ENCODE measurements at places on chromosomes 1 and 21. TPM values are rescaled to one million over a fixed set of nuclear protein-coding genes. Genes with fewer than 3 reads are reported as not detected.
A peak's percentile ranks its signal among the peaks of the same experiment; 100 is the strongest.

DNA sequence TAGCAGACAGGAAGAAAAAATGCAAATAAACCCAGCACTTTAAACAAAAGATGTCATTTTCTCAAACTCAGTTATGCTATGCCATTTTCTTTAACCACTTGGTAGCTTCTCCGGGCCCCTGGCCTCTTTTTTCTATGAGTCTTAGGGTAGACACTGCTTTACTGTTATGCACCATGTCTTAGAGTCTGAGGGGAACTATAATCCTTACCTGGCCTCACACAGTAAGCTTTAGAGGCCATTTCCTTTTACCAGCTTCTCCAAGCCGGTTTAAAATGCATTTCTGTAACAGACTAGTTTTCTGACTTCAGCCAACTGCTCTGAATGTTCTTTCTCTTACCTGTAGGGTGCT is 73.7 kb upstream of the EDEM3 start:
- peak overlapping the region; percentile 93 for H3K27ac ChIP-seq
- H3K4me3 ChIP-seq = no peak overlapping the region
- H3K36me3 ChIP-seq = peaks cover 40% of the 10 kb centered on the region
- H3K4me1 ChIP-seq = peaks cover 48% of the 10 kb centered on the region
- no peak for DNase-seq

- H3K27ac ChIP-seq = no peak overlapping the region
- H3K4me3 ChIP-seq = no peak overlapping the region
- H3K36me3 ChIP-seq = no peaks in the 10 kb centered on the region
- no peaks in the 10 kb centered on the region for H3K27me3 ChIP-seq
- H3K4me1 ChIP-seq = no peaks in the 10 kb centered on the region
Observed at GRCh38 chr1:49026230-49026811, 249.6 kb upstream of the BEND5 start.

DNA sequence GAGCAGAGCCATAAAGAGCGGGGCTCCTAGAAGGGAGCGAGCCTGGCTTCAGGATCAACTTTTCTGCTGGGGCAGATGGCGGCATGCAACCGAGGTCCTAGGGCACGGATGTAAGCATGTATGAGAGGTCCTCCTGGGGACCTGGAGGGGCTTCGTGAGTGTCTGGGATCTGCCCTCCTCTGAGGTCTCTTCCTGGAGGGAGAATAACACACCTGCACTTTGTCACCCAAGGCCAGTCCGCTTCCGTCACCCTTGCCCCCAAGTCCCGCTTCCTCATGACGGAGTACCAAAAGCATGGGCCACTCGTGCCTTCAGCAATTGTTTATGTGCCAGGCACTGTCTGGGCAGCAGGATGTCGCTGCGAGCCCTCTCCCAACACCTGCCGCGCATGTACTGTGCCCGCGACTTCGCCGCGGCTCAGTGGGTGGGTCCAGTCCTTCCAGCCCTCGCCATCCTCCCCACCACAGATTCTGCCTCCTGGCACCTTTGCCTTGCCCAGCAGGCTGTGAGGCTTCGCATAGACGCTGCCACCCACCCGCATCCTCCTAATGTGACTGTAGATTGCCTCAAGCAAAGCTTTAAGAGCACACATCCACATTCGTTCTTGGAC is 60.0 kb upstream of the TMPRSS2 start:
- no peak for DNase-seq
- H3K36me3 ChIP-seq = no peaks in the 10 kb centered on the region
- no peak overlapping the region for H3K4me3 ChIP-seq
- H3K27me3 ChIP-seq = no peaks in the 10 kb centered on the region

GRCh38 chr1:81506699-81507098 is 294.0 kb upstream of the ADGRL2 start:
- no peak overlapping the region for H3K4me3 ChIP-seq
- DNase-seq = no peak
- no peaks in the 10 kb centered on the region for H3K27me3 ChIP-seq
- peaks cover 2% of the 10 kb centered on the region for H3K4me1 ChIP-seq

GRCh38 chr1:242211254-242212022 is 212.5 kb upstream of the MAP1LC3C start:
- H3K36me3 ChIP-seq = no peaks in the 10 kb centered on the region
- no peak overlapping the region for H3K27ac ChIP-seq
- DNase-seq = no peak
- no peaks in the 10 kb centered on the region for H3K27me3 ChIP-seq
- no peak overlapping the region for H3K4me3 ChIP-seq
- H3K4me1 ChIP-seq = no peaks in the 10 kb centered on the region

Gene SPRR1A
- not detected for total RNA-seq

Gene PTGFR
- 1.6 TPM for total RNA-seq

Gene PLCH2
- not detected for total RNA-seq
